CD4-positive, alpha-beta T cell treated with Interleukin-6 at 100 ng/mL for 8 hours (primary cell): ENCODE measurements at places on chromosomes 6 and 20.
A peak's percentile ranks its signal among the peaks of the same experiment; 100 is the strongest.

GRCh38 chr20:58547623-58548475 is 32.6 kb upstream of the APCDD1L start:
- DNase-seq: no peak

DNA sequence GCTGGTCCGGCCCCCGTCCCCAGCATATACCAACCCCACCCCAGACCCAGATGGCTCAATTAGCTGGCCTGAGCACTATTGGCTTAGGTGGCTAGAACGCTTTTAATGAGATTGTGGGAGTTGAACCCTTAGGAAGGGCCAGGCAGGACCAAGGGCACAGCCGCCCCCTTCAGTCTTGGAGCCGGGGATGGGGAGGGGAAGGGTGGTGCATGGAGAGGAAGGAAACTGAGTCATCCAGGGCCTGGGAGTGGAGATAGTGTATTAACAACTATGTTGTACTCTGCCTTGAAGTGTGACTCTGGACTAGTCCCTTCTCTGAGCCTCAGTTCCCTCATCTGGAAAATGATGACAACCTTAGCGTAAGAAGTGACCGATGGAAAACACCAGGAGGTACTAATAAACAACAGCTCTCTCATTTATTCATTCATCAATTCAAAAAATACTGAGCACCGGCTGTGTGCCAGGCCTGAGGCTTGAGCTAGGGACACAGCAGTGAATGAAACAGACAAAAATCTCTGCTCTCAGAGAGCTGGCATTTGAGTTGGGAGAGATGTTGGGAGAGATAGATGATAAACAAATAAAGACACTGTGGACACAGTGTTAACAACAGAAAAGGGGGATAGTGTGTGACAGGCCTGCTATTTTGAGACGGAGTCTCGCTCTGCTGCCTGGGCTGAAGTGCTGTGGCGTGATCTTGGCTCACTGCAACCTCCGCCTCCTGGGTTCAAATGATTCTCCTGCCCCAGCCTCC is 11.5 kb downstream of the PEDS1 start:
- no peak for DNase-seq

- DNase-seq: no peak
Measured at GRCh38 chr6:40713002-40713719, 126.0 kb upstream of the LRFN2 start.

DNA sequence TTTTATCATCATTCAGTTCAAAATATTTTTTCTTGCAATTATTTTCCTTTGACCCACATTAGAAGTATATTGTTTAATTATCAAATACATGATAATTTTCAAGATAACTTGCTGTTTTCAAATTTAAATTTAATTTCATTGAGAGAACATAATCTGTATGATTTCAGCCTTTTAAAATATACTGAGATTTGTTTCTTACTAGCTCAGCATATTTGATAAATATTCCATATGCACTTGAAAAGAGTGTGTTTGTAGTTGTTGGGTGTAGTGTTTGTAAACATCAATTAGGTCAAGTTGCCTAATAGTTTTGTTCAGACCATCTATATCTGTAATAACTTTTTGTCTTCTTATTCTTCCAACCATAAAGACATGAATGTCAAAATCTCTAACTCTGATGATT is 19.0 kb upstream of the RFX6 start:
- DNase-seq: no peak

- DNase-seq: no peak
Measured at GRCh38 chr6:37524025-37524969, 24.6 kb upstream of the CCDC167 start.

GRCh38 chr6:7391151-7391550 is 1.5 kb downstream of the RIOK1 start:
- no peak for DNase-seq

DNA sequence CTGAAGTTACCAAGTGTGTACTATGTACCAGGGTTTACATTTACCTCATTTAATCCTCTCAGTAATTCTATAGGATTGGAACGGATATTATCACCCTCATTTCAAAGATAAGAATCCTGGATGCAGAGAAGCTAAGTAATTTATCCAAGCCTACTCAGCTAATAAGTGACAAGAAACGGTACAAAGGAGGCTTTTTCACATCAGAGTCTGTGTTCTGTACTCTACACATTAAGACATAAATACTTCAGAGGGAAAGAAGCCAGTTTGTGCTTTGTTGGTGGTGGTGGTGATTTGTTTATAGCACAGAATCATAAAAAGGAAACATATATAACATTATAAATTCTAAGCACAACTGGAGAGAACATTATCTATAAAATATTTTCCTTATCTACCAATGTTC is 88.3 kb upstream of the HMGCLL1 start:
- DNase-seq: no peak

DNA sequence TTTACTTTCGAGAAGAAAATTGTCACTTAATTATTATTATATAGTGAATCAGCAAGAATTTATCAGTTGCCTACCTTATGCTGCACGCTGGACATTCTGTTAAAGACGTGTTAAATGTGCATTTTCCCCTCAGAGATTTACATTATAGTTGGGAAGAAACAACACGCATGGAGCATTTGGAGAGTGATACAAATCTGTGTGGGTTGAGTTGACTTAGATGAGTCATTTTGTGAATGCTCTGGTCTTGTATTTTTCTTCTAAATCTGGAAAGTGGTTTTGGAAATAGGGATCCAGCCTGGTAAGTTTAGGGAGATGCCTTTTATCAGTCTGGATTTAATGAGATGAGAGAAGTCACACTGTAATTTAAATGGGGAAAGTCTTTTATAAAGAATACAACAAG is 24.0 kb upstream of the SMIM26 start:
- DNase-seq: no peak

DNA sequence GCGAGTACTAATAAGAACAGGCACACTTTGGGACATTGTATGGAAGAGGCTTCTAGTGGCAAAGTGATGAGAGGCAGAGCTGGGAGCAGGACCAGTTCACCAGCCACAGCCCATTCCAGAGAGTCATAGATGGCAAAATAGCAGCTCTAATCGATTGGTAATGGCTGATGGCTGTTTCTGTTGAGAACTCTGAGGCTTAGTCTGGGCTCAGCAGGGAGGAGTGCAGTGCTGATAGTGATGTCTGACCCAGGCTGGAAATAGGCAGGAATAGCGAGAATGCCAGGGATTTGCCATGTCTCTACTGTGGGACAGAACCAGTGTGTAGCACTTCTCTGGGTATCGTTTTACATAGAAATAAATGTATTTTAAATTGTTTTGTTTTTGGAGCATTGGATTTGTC is 620.0 kb upstream of the FLRT3 start:
- no peak for DNase-seq

DNA sequence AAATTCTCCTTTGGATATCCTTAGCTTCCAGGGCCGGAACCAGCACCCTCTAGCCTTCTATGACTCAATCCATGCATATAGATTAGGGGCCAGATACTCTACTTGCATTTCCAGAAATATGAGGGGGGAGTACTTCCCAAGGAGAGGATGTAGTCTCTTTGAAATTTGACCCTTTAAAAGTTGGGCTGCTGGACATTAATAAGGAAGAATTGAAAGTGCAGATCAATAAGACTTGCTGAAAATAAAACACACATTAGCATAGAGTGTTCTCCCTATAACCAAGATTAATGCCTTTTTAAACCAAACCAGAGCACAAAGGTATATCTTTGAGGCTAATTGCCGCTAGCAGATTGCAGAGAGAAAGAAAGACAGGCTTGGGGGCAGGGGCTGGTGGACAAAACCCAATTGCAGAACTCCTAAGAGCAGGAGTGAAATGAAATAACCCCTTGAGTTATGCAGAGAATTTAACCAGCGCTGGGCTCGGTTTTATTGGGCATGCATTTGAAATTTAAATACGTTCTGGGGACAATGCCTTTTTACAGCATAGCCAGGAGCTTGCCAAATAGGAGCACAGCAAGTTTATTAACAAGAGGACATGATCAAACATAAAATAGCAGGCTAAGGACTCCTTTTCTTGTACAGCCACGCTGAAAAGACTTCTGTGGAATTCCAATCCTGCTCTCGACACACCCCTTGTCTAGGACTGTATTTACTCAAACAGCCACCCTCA is 108.2 kb upstream of the SALL4 start:
- no peak for DNase-seq

DNA sequence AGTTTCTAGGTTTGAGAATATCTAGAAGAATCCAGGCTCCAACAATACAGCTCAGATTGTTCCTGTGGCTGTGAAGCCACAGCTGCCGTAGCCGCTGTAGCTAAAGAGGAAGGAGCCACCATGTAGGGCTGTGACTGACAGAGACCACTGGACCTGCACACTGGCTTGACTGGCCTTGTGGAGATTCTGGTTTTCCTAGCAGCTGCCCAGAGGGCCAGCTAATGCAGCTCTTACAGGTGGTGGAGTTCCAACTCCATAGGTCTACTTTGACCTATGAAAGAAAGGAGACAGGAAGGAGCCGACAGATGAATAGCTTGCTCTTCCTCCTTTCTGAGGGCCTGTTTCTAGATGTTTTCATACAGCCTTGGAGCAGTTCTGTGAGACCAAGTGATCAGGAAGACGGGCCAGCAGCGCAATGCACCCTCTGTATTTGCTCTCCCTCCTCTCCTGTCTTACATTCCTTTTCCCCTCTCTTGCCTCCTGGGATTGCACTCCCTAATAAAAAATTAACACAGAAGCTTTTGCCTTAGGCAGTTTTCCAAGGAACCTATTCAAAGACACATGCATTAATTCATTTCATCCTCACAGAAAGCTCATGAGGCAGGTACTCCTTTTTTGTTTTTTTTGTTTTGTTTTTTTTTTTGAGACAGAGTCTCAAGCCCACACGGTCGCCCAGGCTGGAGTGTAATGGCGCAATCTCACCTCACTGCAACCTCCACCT is 51.8 kb upstream of the MYB start:
- DNase-seq: peak; percentile 20

DNA sequence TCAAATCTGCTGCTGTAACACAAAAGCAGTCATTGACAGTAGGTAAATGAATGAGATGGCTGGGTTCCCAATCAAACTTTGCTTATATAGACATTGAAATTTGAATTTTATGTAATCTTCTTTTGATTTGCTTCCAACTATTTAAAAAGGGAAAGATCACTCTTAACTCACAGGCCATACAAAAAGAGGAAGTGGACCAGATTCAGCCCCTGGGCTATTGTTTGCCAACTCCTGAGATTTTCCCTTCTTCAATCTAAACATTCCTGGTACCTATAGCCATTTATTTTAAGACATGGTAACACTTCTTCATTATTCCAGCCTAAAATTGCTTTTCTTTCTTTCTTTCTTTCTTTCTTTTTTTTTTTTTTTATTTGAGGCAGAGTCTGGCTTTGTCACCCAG is 260.6 kb downstream of the TFAP2A start:
- no peak for DNase-seq

- DNase-seq: no peak
Measured at GRCh38 chr6:95087394-95088097, 489.8 kb upstream of the MANEA start.

DNA sequence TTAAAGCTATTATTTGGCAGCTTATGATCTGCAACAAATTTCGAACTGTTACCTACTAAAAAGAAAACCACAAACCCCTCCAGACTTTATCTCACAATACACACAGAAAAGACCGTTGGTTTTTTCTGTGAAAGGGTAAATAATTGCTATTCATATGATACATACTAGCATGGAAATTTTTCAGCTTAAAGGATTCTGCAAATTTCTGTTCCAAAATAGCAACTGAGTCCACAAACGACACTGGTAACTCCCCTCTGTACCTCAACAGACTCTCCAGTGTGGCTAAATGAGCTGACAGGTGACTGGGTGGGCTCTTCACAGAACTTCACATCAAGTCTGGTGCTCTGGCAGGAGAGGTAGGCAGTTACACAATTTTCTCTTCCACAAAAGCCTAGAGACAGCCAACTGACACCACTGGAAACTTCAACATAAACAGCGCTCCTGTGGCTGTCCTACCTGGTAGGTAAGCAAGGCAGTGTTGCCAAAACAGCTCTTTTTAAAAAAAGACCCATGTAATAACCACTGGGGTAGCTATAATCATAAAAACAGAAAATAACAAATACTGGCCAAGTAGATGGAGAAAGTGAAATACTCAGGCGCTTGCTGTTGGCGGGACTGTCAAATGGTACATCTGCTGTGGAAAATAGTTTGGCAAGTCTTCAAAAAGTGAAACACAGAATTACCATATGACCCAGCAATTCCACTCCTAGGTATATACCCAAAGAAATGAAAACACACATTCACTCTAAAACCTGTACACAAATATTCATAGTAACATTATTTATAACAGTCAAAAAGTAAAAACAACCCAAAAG is 37.8 kb downstream of the ELOVL5 start:
- DNase-seq: no peak

DNA sequence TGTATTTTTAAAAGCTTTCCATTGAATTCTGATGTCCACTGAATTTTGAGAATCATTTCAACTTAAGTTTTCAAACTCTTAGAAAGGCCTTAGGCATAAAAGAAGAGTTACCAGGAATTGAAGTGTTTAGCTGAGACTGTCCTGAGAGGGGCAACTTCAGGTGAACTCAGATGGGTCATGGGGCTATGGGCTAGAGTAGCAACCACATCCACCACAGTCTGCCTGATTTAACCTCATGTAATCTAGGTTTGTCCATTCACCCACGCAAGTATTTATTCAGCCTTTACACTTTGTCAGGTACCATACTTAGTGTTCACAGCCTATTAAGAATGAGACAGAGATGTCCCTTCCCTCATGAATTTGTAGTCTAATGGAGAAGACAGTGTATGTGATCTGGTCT is 501.0 kb downstream of the KIF16B start:
- DNase-seq: no peak

DNA sequence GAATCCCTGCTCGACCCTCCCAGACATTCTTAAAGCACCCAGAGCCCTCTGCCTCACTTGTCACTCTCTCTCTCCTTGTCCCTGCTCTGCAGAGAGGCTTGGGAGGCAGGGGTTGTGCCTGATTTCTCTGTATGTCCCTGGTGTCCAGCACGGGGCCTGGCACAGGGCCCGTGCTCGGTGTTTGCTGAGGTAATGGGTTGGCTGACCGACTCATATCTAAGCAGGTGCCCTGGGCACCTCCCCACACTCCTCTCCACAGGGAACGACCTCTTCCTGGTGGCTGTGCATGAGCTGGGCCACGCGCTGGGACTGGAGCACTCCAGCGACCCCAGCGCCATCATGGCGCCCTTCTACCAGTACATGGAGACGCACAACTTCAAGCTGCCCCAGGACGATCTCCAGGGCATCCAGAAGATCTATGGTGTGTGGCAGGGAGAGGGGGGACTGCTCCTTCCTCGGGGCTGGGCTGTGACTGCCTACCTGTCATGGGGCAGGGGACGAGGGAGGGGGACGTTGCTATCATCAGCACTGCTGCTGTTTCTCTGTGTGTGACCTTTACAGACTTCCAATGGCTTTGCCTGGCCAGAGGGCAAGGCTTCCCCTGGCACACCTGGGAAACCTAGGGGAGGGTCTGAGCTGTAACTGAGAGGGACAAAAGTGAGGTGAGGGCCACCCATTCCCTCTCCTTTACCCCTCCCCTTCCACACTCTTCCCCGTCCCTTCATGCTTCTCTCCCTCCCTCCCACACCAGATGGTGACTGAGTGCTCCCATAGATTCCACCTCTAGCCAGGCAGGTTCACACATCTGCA is 14.2 kb downstream of the MMP24OS start:
- no peak for DNase-seq
